ENCODE measurements at places on chromosomes 11 and 22. TPM values are rescaled to one million over a fixed set of nuclear protein-coding genes. Genes with fewer than 3 reads are reported as not detected.

The ENTHD1 gene
- not detected for total RNA-seq

The APOL3 gene
- total RNA-seq = 29.5 TPM

The PGA5 gene
- total RNA-seq = 0.40 TPM

The MPZL3 gene
- total RNA-seq = 2.6 TPM

The OR52N4 gene
- not detected for total RNA-seq

The KRTAP5-2 gene
- not detected for total RNA-seq

The LIF gene
- 0.64 TPM for total RNA-seq

The NAALAD2 gene
- total RNA-seq = 1.8 TPM

The MAJIN gene
- total RNA-seq = not detected

The PRR14L gene
- total RNA-seq = 16.4 TPM

The SF3B2 gene
- 70.4 TPM for total RNA-seq

The RFPL1 gene
- not detected for total RNA-seq

The GUCY1A2 gene
- total RNA-seq = 10.9 TPM

The RFPL3 gene
- total RNA-seq = not detected

The MTFP1 gene
- 16.3 TPM for total RNA-seq

The C1QTNF5 gene
- 14.4 TPM for total RNA-seq

The OR2AG2 gene
- total RNA-seq = not detected

The POU2AF1 gene
- 0.62 TPM for total RNA-seq

The CDCA5 gene
- 1.3 TPM for total RNA-seq

The SMIM35 gene
- total RNA-seq = not detected

The OR52A1 gene
- total RNA-seq = not detected

The MRTFA gene
- 32.5 TPM for total RNA-seq

The DMC1 gene
- total RNA-seq = 0.20 TPM

The KRTAP5-11 gene
- not detected for total RNA-seq

The SHANK2 gene
- 0.32 TPM for total RNA-seq

The POTEH gene
- total RNA-seq = not detected

Measured in left ventricle myocardium superior (tissue), 1 donor.